GM19239 (cell line): ENCODE measurements at places on chromosomes 7 and 10.

DNA sequence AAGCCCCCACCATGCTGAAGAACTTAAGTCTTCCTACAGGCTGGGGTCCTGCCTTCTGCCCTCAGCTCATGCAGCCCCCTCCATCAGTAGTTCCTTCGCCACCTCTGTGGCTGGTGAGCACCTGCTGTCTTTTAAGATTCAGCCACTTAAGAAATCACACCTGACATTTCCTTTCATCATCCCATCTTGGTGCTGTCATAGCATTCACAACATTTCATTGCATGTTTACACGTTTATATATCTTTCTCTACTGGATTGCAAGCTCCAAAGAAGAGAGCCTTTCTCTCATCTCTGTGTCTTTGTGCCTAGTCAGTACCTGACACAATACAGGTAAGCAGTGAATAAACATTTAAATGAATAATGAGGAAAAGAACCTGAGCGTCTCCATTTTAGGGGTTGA, 38.3 kb downstream of the SND1 start:
- DNase-seq: no peak

DNA sequence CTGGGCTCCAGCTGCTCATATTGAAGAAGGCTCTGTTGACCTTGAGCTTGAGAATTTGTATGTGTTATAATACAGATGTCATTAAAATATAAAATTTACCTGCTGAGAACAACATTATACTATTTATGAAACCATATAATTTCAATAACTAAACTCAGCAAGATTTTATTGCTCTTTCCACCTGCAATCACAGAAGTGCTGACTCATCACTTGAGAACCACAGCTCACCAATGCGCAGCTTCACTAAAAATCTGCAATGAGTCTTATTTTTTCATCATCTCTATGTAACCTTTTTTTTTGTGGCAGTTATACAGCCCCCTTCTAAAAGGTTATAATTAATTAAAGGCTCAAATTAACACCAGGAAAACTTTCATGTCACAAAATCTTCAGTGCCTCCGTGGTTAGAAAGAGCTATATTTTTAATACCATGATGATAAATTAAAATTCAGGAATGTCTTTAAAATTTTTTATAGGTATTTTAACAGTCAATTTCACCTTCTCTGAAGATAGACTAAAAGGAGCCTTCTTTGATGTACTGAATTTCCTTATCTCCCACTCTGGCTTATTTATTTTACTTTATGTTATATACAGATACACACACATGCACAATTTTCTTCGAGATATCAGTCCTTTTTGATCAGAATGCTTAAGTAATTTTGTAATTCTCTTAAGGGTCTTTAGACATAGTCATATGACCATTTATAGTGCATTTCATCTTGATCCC, 102.7 kb downstream of the EVX1 start:
- no peak for DNase-seq

- DNase-seq: peak; percentile 9
These were observed 257.2 kb downstream of the KIAA1217 start for GRCh38 chr10:24465891-24466818.

DNA sequence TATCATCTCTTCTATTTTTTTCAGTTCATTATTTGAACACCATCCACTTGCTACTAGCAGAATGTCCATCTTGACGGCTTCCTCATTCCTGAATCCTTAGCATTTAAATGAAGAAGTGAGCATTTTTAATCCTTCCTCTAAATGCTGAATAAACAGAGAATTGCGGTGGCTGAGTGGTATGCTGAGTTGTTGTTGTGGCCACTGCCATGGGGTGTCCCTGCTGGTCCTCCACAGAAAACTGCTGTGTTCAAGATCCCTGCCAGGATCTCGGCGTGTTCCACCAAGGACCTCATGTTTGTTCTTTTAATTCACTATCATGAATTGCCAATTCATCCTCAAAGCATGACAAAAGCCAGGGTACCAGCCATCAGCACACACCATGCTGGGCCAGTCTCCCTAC, 48.9 kb upstream of the HABP2 start:
- no peak for DNase-seq

- DNase-seq: no peak
These were observed 245.2 kb downstream of the ABCA13 start for GRCh38 chr7:48416327-48416908.

DNA sequence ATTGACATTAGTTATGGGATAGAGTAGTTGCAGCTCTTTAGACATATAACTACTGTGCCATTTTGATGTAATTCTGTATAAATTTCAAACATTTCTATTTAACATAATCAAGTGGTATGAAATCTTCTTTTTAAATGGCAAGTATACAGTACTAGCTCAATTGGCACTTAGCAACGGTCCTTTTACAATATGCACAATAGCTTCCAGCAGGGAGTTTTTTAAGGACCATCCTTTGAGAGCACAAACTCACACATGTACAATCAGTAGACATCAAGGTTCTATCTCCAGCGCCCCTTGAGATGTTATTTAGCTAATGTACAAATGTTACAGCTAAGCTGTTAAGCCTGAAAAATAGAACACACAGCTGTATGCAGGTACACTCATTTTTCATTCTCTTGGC, 480.7 kb downstream of the TFEC start:
- no peak for DNase-seq

GRCh38 chr10:31081937-31082840, 50.5 kb upstream of the ZNF438 start:
- no peak for DNase-seq

DNA sequence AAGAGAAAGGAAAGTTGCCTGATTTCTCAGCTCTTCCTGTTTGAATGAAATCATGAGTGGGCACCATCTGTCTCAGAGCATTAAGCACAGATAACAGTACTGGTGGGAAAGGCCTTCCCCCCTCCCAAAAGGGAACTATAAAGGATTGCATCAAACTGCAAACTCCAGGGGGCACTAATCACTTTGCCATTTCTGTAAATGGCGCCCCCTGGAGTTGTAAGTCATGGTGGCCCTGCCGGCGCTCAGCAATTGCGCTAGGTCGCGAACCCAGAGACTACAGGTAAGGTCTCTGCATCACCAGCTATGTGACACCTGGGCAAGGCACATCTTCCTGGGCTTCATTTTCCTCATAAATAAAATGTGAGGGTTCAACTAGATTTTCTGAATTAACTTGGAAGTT, 11.1 kb downstream of the LRRC4 start:
- DNase-seq: no peak

GRCh38 chr10:37821237-37821636, 36.2 kb downstream of the ZNF248 start:
- no peak for DNase-seq

DNA sequence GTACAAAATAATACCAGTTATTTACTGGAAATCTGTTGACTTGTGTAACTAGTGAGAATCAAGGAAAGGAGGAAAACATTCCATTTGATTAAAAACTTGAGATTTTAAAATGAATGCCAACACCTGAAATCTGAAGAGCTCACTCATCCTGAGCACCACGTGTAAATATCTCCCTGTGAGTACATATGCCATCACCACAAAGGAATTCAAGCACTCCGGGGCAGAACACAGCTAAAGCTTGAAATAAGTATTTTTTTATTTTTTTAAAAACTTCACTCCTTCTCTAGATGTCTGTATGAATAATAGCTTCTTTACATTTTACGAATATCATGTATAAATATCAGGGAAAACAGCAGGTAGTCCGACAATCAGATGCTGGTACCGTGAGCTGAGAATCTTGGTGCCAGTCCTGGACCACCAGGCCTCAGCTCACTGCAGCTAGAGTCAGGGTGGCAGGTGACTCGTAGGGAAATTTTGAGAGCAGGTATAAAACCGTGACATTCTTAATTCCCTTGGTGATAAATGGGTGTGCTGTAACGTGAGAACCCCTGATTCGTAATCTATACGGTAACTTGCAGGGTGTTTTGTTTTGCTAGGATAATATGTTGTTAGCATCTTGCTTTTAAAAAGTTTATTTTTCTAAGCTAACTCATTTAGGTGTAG, 12.7 kb downstream of the LMTK2 start:
- DNase-seq: no peak

DNA sequence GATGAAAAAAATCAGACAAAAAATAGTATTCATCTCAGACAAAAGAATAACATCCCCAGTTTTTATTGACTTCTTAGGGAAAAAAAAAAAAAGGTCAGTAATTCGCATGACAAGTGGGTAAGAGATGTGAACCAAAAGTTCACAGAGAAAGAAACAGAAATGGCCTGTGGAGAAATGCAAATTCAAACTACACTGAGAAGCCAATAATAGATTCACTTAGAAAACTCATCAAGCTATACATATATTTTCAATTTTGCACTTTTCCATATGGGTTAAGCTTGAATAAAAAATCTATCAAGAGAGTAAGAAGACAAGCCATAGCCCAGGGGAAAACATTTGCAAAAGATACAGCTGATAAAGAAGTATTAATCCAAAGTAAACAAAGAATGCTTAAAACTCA, 28.0 kb downstream of the HERC4 start:
- no peak for DNase-seq
